Upper lobe of right lung (tissue), 1 donor: ENCODE measurements at places on chromosomes 5 and 9. TPM values are rescaled to one million over a fixed set of nuclear protein-coding genes. Genes with fewer than 3 reads are reported as not detected.

GRCh38 chr9:80550181-80550580 lies 978.4 kb downstream of the TLE4 start:
- H3K27me3 ChIP-seq = no peaks in the 10 kb centered on the region
- H3K36me3 ChIP-seq = no peaks in the 10 kb centered on the region
- H3K27ac ChIP-seq = no peak overlapping the region
- DNase-seq = no peak

DNA sequence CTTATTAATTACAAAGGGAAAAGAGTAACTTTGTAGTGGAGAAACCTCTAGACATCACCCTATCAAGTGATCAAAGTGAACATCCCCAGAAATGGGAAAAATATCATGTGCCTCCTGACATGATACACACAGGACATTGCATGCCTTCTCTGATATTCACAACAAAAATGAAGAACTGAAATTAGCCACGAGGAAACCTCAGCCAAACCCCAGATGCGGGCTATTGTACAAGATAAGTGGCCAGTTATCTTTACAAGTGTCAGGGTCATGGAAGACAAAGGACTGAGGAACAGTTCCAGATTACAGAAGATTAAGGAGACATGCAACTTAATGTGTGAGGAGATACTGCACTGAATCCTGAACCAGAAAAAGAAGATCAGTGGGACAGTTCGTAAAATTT lies 23.8 kb upstream of the NPM1 start:
- H3K4me3 ChIP-seq = no peak overlapping the region
- H3K36me3 ChIP-seq = no peaks in the 10 kb centered on the region
- no peak for DNase-seq
- no peak overlapping the region for H3K27ac ChIP-seq
- H3K27me3 ChIP-seq = no peaks in the 10 kb centered on the region
- no peaks in the 10 kb centered on the region for H3K4me1 ChIP-seq

DNA sequence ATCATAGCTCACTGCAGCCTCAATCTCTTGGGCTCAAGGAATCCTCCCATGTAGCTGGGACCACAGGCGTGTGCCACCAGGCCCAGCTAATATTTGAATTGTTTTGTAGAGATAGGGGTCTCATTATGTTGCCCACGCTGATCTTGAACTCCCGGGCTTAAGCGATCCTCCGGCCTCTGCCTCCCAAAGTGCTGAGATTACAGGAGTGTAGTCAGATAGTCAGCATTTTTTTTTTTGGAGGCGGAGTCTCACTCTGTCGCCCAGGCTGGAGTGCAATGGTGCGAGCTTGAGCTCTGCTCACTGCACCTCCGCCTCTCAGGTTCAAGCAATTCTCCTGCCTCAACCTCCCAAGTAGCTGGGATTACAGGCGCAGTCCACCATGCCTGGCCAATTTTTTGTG lies 1.6 kb upstream of the SAR1B start:
- no peak overlapping the region for H3K4me3 ChIP-seq
- H3K27ac ChIP-seq = no peak overlapping the region
- no peak for DNase-seq
- H3K36me3 ChIP-seq = no peaks in the 10 kb centered on the region

- DNase-seq = no peak
- no peaks in the 10 kb centered on the region for H3K36me3 ChIP-seq
- no peaks in the 10 kb centered on the region for H3K4me1 ChIP-seq
- no peaks in the 10 kb centered on the region for H3K27me3 ChIP-seq
Observed at GRCh38 chr5:66849803-66850202, 253.6 kb downstream of the MAST4 start.

GRCh38 chr5:141668601-141669265 lies 13.3 kb downstream of the ARAP3 start:
- H3K27me3 ChIP-seq = no peaks in the 10 kb centered on the region
- peaks cover 14% of the 10 kb centered on the region for H3K36me3 ChIP-seq
- no peak overlapping the region for H3K27ac ChIP-seq
- no peak overlapping the region for H3K4me3 ChIP-seq

DNA sequence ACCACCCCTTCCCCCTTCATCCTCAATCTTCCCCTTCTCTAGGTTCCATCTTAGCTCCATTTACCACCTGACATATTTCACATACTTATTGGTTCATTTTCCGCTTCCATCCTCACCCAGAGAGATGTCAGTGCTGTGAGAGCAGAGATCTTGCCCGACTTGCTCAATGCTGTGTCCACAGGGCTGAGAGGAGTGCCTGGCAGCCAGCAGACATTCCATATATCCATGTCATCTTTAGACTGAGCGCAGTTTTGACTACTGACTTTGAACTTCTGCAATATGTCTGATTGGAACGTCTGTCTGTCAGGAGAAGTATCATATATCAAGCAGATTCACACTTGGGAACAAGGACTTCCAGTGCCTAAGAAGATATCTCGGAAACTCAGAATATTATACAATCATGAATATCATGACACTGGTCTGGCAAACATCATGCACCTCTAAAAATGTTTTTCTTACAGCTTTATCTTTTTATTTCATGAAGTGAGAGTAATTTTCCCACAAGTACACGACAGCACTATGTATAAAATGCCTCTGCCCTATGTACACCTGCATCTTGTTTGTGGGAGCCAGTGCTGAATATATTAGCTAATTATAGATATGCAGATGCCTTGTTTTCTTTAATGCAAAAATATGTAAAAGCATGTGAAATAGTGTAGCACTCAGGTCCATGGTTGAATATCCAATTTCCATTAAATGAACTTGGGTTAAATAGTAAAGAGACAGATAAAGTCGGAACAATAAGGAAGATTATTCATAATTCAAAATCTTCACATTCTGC lies 454.0 kb upstream of the DAP start:
- H3K27me3 ChIP-seq = no peaks in the 10 kb centered on the region
- no peaks in the 10 kb centered on the region for H3K4me1 ChIP-seq
- H3K36me3 ChIP-seq = no peaks in the 10 kb centered on the region
- H3K4me3 ChIP-seq = no peak overlapping the region
- H3K27ac ChIP-seq = no peak overlapping the region

- H3K27me3 ChIP-seq = peaks cover 53% of the 10 kb centered on the region
- H3K4me1 ChIP-seq = no peaks in the 10 kb centered on the region
Observed at GRCh38 chr9:36980148-36980974, 53.7 kb downstream of the PAX5 start.

- peak overlapping the region; percentile 69 for H3K27ac ChIP-seq
- peaks cover 4% of the 10 kb centered on the region for H3K36me3 ChIP-seq
- H3K4me1 ChIP-seq = peaks cover 19% of the 10 kb centered on the region
- no peak for DNase-seq
- no peaks in the 10 kb centered on the region for H3K27me3 ChIP-seq
Observed at GRCh38 chr5:173029499-173029921, 26.6 kb upstream of the CREBRF start.

GRCh38 chr5:73120222-73121118 lies at the start of gene TMEM171:
Gene TMEM171, plus strand, starts transcription at chr5:73120575. Its CDS starts 2,799 bp downstream, at chr5:73123374.
- peak within 1 kb of the TSS; percentile 47 for H3K4me3 ChIP-seq
- H3K4me1 ChIP-seq = peaks cover 8% of the 10 kb centered on the region
- peaks cover 17% of the 10 kb centered on the region for H3K27me3 ChIP-seq
- no peak within 1 kb of the TSS for H3K27ac ChIP-seq
- H3K36me3 ChIP-seq = no peaks in the 10 kb centered on the region
- peak; percentile 82 for DNase-seq

DNA sequence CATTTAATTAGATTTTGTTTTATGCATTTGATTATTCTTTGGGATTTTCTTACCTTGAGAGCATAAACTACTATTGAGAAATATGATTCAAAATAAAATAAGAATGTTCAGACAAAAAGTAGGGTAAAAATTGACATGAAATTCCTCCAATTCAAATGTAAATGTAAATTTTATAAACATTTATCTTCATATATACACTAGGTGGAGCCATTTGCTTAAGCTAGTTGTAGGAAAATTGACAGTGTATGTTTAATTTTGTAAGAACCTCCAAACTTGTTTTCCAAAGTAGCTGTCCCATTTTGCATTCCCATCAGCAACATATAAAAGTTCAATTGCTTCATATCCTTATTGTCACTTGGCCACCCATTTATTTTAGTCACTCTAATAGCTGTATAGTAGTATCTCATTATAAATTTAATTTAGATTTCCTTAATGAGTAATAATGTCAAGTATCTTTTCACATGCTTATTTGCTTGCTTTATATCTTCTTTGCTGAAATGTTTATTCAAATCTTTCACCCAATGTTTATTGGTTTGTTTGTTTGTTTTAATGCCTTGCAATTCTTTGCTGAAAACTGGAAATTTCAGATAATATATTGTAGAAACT lies 37.6 kb upstream of the SLCO6A1 start:
- no peak overlapping the region for H3K27ac ChIP-seq
- H3K27me3 ChIP-seq = no peaks in the 10 kb centered on the region
- no peaks in the 10 kb centered on the region for H3K4me1 ChIP-seq

DNA sequence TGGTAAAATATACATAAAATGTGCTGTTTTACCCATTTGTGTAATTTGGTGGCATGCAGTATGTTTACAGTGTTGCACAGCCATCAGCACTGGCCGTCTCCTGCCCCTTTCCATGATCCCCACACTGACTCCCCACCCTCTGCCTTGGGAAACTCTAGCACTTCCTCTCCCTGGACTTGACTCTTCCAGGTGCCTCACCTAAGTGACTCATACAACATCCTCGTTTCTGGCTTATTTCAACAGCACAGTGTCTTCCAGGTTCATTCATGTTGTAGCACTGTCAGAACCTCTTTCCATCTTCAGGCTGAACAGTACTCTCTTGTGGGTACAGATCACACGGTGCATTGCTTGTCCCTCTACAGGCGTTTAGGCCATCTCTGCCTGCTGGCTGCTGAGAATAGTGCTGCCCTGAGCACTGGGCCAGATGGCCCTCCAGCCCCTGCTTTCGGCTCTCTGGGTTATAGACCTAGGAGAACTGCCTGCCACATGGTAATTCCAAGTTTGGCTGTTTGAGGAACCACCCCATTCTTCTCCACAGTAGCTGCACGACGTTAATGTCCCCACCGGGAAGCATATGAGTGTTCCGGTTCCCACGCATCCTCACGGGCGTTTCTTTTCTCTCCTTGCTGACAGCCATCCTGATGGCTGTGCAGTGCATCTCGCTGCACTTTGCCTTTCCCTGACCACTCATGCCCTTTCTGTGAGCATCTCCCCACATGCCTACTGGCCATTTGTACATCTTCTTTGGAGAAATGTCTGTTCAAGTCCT lies 211.8 kb downstream of the FANCC start:
- no peak overlapping the region for H3K27ac ChIP-seq
- no peaks in the 10 kb centered on the region for H3K4me1 ChIP-seq
- peak; percentile 35 for DNase-seq
- no peak overlapping the region for H3K4me3 ChIP-seq
- no peaks in the 10 kb centered on the region for H3K27me3 ChIP-seq

DNA sequence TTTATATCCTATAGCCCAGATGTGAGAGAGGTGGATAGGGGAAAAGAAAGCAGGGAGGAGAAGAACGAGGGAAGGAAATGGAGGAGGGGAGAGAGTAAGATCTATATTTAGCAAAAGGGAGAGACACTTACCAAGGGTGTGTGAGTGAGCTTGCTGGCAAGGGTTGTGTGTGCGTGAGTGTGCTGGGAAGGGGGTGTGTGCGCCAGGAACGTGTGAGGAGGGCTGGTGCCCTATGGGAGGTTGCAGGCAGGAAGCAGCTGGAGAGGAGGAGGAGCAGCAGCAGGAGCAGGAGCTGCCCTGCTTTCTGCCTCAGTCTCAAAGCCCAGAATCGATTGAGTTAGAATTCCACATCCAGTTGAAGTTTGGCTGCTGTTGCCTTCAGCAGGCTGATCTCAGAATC lies 148.3 kb upstream of the RUSC2 start:
- H3K27ac ChIP-seq = peak overlapping the region; percentile 42
- peak overlapping the region; percentile 23 for H3K4me3 ChIP-seq
- H3K4me1 ChIP-seq = peaks cover 35% of the 10 kb centered on the region
- peaks cover 6% of the 10 kb centered on the region for H3K36me3 ChIP-seq
- DNase-seq = peak; percentile 71

- H3K27me3 ChIP-seq = no peaks in the 10 kb centered on the region
- DNase-seq = no peak
- no peaks in the 10 kb centered on the region for H3K4me1 ChIP-seq
- no peak overlapping the region for H3K4me3 ChIP-seq
Observed at GRCh38 chr5:41980870-41981269, 55.8 kb downstream of the FBXO4 start.

DNA sequence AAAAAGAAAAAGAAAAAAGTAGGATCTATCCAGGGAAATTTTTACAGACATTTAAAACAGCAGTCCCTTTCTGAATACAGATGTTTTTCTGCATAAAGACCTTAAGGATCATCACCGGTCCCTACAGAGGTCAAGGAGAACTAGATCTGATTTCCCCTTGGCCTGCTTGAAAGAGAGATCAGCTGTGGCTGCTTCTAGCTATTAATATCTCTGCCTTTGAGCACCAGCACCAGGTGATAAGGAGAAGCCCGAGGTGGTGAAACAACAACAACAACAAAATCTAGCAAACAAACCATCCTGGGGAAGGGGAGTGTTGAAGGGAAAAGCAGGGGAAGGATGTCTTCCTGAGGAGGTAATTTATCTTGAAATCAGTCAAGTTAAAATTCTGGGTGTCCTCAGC lies 42.1 kb downstream of the ZNF366 start:
- no peak overlapping the region for H3K27ac ChIP-seq
- DNase-seq = no peak
- no peak overlapping the region for H3K4me3 ChIP-seq
- H3K27me3 ChIP-seq = no peaks in the 10 kb centered on the region
- H3K4me1 ChIP-seq = peaks cover 11% of the 10 kb centered on the region

DNA sequence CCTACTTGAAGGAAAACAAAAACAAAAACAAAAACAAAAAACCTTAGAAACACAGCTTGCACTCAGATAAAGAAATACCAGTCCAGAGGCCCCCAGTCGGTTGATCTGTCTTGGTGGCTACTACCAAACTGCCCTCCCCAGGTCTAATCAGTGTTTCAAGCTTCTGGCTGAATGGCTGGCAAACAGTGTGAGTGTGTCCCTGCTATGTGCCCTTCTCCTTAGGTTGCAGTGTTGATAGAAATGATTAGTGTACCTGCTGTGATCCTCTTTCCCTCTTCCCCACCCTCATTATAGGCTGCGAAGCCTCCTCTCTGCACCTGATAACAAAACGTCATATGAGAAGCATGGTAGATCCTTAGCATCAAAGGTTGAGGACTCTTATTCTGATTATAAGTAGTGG lies 12.8 kb downstream of the NR4A3 start:
- no peaks in the 10 kb centered on the region for H3K4me1 ChIP-seq
- H3K27ac ChIP-seq = no peak overlapping the region
- H3K4me3 ChIP-seq = no peak overlapping the region
- no peaks in the 10 kb centered on the region for H3K36me3 ChIP-seq

DNA sequence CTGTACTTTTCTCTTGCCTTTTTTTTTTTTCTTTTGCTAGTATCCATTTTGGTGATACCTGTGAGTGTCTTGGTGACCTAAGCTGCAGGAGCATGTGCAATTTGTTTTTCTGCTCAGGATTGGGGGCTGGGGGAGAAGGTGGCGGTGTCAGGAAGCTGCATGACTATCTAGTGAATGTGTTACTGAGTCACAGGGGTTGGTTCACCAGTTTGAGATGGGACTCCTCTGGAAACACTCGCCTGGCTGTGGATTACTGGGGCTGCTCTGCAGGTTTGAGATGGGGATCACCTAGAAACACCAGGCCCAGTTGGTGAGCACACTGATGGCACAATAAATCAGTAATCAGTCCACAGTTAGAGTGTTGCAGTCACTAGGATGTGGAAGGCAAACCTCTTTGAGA lies 447.9 kb downstream of the SPATA31D1 start:
- H3K4me1 ChIP-seq = no peaks in the 10 kb centered on the region
- no peaks in the 10 kb centered on the region for H3K27me3 ChIP-seq
- DNase-seq = no peak
- no peak overlapping the region for H3K27ac ChIP-seq

The LURAP1L gene
- 32.3 TPM for total RNA-seq

The BARX1 gene
- total RNA-seq = not detected

The CD274 gene
- total RNA-seq = 25.9 TPM

The TMEM215 gene
- not detected for total RNA-seq

The SLC6A7 gene
- not detected for total RNA-seq

The AIF1L gene
- 12.3 TPM for total RNA-seq

The TTC33 gene
- total RNA-seq = 16.6 TPM

The IL4 gene
- not detected for total RNA-seq
